T-helper 1 cell (primary cell): ENCODE measurements at places on chromosomes 5 and 9.

GRCh38 chr9:98755006-98755618 lies 41.2 kb downstream of the ANKS6 start:
- DNase-seq, result no peak

DNA sequence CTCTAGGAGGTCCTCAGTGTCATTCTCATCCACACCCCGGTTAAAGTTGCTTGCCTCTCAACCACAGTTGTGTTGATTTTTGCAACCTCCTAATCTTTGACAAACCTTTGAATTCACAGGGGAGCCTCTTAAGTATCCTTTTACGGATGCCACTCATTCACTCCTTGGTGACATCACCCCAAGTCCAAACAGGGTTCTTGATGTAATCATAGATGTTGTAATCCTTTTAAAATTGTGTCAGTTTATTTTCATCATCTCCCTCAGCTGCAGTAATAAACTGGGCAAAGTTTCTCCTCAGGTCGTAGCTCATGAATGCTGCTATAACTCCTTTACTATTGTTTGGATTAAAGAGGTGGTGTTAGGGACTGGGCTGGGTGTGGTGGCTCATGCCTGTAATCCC lies 637.2 kb upstream of the NUDT12 start:
- no peak for DNase-seq

- DNase-seq, result no peak
These were observed 42.0 kb upstream of the PITX1 start for GRCh38 chr5:135076051-135076491.

GRCh38 chr5:115243412-115243811 lies 19.3 kb downstream of the PGGT1B start:
- DNase-seq, result no peak

- DNase-seq, result no peak
These were observed 96.8 kb downstream of the ANKRD18B start for GRCh38 chr9:33620738-33621439.

DNA sequence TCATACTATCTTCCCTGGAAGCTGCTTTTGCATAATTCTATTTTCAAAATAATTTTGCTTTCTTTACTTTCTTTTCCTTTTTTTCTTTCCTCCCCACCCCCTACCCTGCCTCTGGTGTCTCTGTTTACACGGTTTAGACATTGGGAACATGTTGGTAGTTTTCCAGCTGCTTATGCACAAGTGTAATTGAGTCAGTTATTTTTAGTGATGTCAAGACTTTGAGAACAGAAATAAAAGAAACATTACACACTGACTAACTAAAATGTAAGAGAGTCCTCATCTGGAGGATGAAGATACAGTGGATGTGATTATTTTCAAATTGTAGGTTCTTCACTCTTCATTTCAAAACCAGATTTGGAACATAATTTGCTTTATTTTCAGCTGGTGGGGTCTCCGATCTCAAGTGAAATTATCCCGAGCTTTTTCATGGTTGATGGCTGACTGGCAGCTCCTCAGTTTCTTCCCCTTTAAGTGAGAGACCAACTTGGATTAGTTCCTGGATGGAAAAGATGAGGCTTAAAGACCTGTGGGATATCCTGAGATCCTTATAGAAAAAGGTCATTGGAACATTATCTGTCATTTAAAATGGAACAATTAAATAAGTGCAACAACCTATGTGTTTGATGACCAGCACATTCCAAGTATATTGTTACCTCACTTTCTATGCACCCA lies 154.4 kb upstream of the ZNF462 start:
- no peak for DNase-seq

DNA sequence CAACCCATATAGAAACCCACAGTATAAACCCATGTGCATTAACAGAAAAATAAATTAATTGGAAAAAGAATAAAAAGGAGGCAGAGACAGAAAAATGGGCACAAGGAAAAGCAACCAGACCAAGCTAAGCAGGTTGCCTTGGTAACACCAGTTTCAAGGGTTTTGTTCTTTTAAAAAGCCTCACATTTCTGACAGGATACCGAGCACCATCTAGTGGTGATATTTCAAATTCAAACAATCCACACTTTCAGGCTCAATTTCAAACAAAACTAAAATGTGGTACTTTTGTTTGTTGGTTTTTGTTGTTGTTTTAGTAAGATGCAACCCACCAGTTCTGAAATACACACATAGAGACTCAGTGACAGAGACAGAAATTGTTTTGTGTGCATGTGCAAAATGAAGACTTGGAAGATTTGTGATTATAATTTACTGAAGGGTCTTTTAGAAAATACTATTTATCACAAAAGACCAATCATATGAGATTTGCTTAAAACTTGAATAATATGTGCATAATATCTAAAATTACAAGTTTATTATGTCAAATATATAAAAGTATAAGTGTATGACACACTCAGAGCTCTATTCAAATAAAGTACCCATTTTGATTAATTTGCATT lies 318.2 kb downstream of the SLCO4C1 start:
- DNase-seq, result no peak

GRCh38 chr5:134355681-134356080 lies 11.3 kb downstream of the CDKL3 start:
- DNase-seq, result no peak

- no peak for DNase-seq
These were observed 7.6 kb downstream of the S1PR3 start for GRCh38 chr9:88998911-88999310.
